Kidney (tissue), 22 donors: ENCODE measurements at places on chromosomes 6 and 20. TPM values are rescaled to one million over a fixed set of nuclear protein-coding genes. Genes with fewer than 3 reads are reported as not detected.

Gene OTOR
- polyA plus RNA-seq, result not detected

Gene BPIFB2
- polyA plus RNA-seq, result not detected

DNA sequence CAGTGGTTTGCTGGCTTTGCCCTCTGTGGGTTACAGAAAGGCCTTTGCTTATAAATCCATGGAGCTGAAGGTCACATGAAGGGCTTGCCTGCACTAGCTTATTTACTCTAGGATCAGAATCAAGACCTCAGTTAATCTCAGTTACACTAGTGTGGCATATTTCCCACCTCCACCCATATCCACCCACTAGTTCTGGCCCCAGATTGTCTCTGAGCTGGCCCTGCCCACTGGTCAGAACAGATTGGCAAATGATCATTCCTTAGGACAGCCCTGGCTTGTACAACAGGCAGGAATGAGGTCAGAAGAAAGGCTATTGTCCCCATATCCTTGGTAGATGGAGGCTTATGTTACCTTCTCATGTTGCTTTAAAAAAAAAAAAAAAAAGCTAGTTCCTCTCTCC is 33.3 kb upstream of the SASH1 start:
- DNase-seq, result no peak

GRCh38 chr20:18831830-18832499 is 18.4 kb downstream of the SCP2D1 start:
- no peak for DNase-seq

DNA sequence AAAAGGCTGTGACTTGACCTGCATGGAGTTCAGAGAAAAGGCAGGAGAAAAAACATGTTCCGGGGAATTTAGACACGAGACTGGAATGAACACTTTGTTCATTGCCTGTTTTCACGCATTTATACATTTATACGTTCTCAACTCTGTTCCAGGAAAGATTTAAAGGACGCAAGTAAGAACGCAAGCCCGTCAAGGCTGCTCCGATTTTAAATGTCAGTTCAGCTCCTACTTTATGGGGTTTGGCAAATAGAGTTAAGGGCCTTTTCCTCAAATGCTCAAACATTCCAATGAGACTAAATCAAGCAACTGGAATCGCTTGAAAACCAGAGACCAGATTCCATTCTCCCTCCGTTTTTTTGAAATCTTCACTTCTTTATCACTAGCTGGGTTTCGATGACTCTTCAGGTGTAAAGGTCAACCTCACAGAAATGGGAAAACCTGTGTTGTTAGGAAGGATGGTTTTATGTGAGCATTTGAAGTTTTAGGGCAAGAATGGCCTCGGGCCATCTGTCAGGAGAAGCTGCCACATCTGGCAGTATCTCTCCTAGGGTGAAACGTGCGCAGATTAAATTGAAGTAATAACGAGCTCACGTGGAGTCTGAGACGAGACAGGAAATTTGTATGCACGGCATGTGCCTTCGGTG is 24.9 kb downstream of the TTLL2 start:
- DNase-seq, result peak; percentile 68
